ENCODE measurements at places on chromosomes 7 and 10.

DNA sequence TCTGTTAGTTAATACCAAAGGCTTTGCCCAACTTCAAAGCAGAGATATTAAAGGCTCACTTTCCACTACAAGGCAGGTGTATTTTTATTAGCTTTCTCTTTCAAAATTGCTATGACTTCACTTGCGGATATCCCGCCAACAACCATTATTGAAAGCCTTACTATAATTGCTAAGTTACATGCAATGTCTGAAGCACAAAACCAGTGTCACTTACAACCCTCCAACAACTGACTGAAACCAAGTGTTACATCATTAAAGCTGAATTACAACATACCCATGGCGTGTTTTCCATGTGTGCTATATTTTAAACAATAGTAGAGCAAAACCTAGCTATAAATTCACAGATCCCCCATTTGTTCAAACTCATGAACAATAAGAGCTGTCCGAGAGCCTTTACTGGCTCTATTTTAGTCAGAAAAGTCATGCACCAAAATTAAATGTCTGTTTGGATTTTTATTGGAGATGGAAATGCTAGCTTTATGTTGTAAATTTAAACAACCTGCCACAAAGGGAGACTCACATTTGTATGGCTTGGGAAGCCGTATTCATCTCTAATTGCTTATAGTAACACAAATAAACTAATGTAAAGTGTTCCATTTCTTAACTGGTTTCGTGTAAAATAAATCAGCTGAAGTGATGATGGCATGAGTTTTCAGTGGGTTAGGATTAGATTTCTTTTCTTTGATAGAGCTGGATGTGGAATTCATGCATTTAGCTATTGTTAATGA is 227.1 kb downstream of the AGMO start:
- no peak for DNase-seq

DNA sequence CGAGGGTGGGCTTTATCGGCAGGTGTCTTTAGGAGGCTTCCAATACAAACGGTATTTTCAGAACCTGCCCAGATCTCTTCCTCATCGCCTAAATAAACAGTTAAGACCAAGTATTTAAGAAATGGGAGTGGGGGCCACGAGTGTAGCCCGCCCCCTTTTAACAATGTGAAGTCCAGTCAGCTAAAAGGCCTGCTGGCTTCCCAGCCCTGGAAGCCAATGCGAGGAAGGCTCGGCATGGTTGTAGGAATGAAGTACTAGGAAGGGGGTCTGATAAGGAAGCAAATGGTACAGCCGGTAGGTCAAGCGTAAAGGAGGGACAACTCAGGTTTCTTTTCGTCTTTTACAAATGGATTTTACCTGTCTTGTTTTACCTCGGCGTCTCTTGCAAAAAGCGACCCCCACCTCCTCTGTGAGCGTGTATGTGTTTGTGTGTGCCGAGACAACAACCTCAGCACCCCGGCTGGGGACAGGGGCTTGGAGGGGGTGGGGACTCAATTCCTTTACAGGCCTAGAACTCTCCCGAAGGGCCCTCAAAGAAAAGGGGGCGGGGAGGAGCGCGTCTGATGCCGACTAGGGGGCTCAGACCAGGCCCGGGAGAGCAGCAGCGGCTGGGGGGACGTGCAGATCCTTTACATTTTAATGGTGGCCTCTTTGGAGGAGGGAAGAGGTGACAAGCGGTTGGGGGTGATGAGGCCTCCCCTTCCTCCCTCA is 147.6 kb downstream of the GPR85 start:
- no peak for DNase-seq

DNA sequence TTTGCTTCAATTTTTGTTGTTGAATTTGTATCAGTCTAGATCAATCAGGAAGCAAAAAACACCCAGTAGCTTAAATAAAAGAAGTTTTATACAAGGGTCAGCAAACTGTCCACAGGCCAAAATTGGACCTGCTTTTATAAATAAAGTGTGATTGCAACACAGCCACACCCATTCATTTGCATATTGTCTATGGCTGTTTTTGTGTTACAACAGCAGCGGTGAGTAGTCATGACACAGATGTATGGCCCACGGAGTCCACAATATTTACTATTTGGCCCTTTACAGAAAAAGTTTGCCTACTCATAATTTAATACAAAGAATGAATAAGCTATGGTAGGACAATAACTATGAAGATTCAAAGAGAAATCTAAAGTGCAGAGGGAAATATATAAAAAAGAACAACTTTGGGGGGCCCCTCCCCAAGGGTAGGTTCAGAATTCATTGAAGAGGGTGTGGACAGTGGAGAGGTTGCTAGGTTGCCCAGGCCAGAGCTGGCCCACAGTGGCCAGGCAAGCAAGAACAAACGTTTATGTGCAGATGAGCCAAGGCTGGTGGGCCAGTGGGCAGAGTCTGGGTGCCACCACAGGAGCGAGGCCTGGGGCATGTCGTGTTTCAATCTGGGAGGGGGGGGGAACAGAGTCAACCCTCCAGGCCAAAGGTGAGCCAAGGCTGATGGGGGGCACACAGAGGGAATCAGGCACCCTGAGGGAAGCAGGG is 47.0 kb upstream of the AMPH start:
- no peak for DNase-seq

DNA sequence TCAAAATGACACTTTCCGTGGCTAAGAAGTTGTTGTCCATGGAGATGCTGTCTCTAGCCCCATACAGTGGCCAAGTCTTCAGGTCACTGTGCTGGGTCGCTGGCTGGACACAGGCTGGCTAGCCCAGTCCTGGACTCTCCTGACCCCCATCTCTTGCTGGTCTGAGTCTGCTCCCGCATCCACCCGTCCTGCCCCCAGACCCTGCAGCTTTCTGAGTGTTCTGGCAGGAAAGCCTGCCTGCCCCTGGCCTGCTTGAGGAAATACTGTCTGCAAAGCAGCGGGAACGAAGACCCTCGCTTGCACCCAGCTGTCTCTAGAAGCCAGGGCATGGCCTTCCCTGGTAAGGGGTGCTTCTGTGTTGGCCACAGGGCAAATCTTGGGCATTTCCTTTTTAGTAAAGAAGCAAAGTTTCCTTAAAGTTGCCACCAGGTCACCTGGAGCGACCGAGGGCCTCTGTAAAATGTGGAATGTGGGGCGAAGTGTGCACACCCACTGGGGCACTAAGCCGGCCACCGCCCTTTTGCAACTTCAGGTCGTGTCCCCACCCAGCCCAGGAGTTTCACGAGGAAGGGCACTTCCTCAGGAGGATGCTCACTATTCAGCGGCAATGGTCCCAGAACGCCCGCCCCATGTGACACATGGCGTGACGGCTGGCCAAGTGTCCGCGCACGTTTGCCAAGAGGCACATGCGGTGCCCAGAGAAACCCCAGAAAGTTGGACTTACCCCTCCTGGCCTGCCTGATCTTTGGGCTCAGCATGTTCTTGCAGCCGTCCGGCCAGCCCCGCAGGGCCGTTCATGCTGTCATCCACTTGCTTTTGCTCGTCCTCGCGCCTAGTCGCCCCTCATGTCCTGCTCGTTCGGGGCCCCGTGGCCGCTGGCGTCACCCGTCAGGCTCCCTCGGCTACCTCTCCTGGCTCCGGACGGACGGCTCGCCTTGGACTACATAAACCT is 558 bp downstream of the ARHGAP22 start:
- no peak for DNase-seq

- no peak for DNase-seq
Observed at GRCh38 chr10:10222304-10222841, 795.3 kb upstream of the CELF2 start.

- DNase-seq, result no peak
Observed at GRCh38 chr10:91713461-91714072, 80.7 kb upstream of the PPP1R3C start.

DNA sequence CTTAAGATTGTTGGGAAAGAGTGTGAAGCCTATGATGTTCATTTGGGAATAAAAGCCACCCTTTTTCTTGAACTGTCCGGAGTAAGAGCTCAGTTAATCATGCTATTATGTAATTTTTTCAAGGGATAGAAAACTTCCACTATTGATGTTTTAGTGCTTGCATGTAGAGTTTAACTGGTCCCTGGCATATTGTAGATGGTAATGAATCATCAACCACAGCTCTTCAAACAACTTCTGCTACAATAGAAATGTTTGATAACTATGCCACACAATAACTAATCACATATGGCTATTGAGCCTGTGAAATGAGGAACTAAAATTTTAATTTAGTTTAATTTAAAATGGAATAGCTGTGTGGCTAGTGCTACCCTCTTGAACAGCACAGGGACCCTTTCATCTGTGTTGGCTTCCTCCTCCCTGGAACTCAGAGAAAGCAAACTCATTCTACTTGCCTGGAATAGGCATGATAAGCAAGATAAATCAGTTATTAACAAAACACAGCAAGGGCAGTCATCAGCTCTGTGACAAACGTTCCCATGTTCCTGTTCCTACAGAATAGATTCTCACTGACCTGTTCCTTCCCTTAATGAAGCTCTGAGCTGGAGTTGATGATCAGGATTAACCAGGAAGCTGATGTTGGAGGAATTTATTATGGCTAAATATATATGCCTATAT is 4.9 kb upstream of the SRI start:
- no peak for DNase-seq

GRCh38 chr7:140719721-140720120 is 23.2 kb downstream of the NDUFB2 start:
- no peak for DNase-seq

DNA sequence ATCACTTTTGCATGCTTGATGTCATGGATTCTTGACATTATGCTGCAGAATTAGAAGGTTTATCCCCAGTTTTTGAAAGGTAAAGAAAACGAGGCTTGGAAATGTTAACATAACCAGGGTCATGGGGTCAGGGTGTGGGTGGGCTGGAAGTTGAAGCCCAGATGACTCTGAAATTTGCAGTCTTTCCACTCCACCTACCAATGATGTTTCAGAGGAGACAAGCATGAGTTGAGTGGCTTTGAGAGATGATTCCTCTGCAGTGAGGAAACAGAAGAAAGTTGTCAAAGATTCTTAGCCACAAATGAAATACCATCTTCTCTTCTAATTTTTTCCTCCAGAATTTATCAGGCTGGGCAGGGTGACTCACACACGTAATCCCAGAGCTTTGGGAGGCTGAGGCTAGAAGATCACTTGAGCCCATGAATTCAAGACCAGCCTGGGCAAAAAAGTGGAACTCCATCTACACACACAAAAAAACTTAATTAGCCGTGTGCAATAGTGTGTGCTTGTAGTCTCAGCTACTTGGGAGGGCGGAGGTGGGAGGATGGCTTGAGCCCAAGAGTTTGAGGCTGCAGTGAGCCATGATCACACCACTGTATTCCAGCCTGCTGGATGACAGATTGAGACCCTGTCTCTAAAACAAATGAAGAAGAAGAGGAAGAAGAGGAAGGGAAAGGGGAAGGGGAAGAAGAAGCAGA is 239.1 kb upstream of the AUTS2 start:
- DNase-seq, result no peak

- DNase-seq, result no peak
Observed at GRCh38 chr10:120987359-120987758, 136.2 kb downstream of the WDR11 start.

- no peak for DNase-seq
Observed at GRCh38 chr7:92945840-92946239, 109.5 kb upstream of the CDK6 start.

GRCh38 chr7:46786221-46786954 is 795.5 kb downstream of the TNS3 start:
- no peak for DNase-seq

GRCh38 chr7:18278316-18278715 is 217.2 kb upstream of the HDAC9 start:
- DNase-seq, result no peak
